Effector memory CD8-positive, alpha-beta T cell (primary cell): ENCODE measurements at places on chromosomes 6 and 20.

DNA sequence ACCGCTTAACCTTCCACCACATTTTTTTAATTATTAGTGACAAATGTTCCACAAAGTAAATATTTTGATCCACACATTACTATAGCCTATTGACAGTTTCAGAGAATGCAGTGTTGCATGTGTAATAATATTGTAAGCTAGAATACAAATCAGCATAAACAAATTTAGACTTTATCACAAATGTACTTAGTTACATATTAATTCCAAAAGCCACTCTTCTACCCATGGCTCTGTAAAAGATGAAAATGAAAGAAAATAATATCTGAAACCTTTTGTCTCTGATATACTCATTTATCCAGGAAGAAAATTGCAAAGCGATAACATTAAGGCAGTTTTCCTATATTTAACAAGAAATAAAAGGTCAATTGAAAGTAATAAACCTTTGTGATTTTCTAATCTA is 954.0 kb upstream of the MAN1A1 start:
- H3K4me3 ChIP-seq = no peak overlapping the region
- H3K27ac ChIP-seq = no peak overlapping the region

DNA sequence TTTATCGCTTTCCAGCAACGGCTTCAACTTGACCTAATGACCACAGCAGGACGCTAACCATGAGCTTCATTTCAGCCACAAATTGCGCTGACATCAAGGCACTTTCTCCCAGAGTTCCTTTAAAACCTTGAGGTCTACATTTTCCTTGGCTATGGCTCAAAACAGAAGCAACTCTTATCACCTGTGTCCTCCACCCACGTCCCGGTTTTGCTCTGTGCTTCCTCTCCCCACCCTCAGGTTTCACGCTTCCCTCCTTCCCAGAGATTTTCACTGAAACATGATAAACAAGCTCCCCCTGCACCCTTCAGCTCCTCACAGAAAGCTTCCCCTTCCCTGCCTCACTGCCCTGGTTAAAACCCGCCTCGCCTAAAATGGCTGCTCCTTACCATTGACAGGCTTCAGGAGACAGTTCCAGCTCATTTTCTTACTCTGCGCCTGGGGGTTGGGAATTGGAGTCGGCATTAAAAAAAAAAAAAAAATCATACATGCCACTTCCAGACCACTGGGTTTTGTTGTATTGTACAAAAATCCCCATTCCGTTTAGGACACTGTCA is 229.5 kb downstream of the UBE3D start:
- no peak overlapping the region for H3K4me3 ChIP-seq
- H3K27ac ChIP-seq = no peak overlapping the region
- no peaks in the 10 kb centered on the region for H3K4me1 ChIP-seq
- no peaks in the 10 kb centered on the region for H3K27me3 ChIP-seq

- no peak overlapping the region for H3K4me3 ChIP-seq
- no peaks in the 10 kb centered on the region for H3K4me1 ChIP-seq
- H3K27me3 ChIP-seq = no peaks in the 10 kb centered on the region
- H3K36me3 ChIP-seq = no peaks in the 10 kb centered on the region
These were observed 1074.4 kb upstream of the FLRT3 start for GRCh38 chr20:15411781-15412180.

DNA sequence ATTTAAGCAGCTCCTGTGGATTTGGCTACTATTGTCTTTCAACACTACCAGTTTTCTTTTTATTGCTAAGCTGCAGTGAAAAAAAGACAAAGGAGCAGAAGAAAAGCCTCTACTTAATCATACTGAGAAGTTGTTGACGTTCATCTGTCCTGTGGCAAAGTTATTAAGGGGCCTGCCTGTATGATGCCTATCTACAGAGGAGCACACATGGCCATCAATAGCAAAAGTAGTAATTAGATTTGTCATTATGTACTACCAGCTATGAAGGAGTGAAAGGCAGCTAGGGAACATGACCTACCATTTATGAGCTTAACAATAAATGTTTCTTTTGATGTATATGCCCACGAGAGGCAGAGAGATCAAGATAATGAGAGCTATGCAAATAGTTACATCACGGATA is 620.9 kb downstream of the PHF3 start:
- no peaks in the 10 kb centered on the region for H3K36me3 ChIP-seq
- H3K4me3 ChIP-seq = no peak overlapping the region
- H3K27me3 ChIP-seq = no peaks in the 10 kb centered on the region
- H3K4me1 ChIP-seq = no peaks in the 10 kb centered on the region
- H3K27ac ChIP-seq = no peak overlapping the region

GRCh38 chr6:133173276-133173675 is 67.9 kb upstream of the EYA4 start:
- no peak overlapping the region for H3K4me3 ChIP-seq
- no peak overlapping the region for H3K27ac ChIP-seq
- H3K27me3 ChIP-seq = no peaks in the 10 kb centered on the region
- H3K36me3 ChIP-seq = no peaks in the 10 kb centered on the region
- no peaks in the 10 kb centered on the region for H3K4me1 ChIP-seq

- H3K4me1 ChIP-seq = no peaks in the 10 kb centered on the region
- H3K27ac ChIP-seq = no peak overlapping the region
- peaks cover 12% of the 10 kb centered on the region for H3K36me3 ChIP-seq
- H3K27me3 ChIP-seq = no peaks in the 10 kb centered on the region
- no peak overlapping the region for H3K4me3 ChIP-seq
These were observed 91.0 kb downstream of the REPS1 start for GRCh38 chr6:138897031-138897430.

GRCh38 chr6:111792914-111793700 is 80.1 kb downstream of the FYN start:
- H3K4me3 ChIP-seq = peak overlapping the region; percentile 98
- H3K4me1 ChIP-seq = peaks cover 67% of the 10 kb centered on the region
- no peak for DNase-seq
- H3K36me3 ChIP-seq = peaks cover 24% of the 10 kb centered on the region

DNA sequence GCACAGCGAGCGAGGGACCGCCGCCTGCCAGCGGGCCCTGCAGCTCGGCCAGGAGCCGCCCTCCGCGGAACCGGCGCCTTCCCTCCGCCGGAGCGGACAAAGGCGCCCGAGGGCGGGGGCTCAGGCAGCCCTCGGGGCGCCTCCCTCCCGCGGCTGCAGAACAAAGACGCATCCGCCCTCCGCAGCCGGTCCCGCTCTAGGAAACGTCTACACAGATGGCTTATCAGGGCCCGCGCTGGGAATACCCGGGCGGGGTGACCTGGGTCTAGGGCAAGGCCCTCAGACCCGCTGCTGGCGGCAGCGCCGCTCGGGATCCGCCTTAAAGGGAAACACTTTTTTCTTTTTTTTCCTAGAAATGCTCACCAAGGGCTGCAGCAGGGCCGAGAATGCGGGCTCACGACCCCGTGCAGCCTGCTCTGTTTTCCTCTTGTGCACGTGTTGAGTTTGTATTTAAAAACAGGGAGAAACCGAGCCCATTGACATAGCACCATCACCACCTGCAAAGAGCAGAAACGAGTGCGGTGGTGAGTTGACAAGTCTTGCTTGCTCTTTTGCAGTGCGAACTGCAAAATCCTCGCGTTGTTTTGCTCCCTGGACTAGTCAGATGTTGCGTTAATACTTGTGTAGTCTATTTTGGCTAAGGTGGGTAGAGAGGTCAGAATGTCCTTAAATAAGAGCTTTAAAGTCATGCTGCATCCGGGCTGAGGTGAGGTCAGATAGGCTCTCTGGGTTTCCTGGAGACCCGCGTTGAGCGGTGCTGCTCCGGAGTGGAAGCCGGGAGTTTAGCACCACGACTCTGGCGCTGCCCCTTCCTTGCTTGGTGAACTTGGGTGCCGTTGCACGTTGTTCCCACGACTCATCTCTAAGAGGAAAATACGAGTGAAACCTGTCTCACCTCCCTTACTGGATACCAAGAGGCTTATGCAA is 1.1 kb upstream of the RPS6KA2 start:
- peaks cover 16% of the 10 kb centered on the region for H3K36me3 ChIP-seq
- DNase-seq = peak; percentile 42
- H3K4me1 ChIP-seq = peaks cover 16% of the 10 kb centered on the region
- H3K4me3 ChIP-seq = peak overlapping the region; percentile 96
- peak overlapping the region; percentile 80 for H3K27ac ChIP-seq
- H3K27me3 ChIP-seq = peaks cover 72% of the 10 kb centered on the region

DNA sequence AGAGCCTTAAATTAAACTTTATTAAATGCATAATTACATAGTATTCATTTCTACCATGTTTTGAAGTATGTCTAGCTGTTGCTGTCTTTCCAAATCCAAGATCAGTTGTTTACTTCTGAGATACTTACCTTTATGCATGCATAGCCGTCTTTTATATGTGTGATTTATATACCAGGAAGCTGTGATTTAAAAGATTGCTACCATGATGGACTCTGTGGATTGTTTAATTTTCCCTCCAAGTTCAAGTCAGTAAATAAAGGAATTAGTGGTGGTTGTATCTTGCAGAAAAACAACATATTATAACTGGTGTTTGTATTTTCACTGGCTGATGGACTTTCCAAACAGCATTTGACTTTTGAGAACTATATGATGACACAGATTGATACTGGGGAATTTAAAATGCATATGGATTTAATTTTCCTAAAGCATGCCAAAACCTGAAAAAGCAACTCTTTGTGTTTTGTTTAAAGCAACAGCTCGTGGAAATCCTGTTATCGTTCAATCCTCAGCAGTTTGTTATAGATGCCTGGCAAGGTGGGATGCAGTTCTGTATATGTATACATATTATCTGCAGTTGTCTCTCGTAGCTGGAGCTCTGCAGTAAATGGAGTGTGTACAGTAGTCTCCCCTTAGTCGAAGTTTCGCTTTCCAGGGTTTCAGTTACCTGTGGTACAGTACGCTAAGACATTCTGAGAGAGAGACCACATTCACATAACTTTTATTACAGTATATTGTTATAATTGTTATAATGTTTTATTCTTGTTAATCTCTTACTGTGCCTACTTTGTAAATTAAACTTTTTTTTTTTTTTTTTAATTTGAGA is 77.1 kb downstream of the CBFA2T2 start:
- no peak overlapping the region for H3K4me3 ChIP-seq
- no peak for DNase-seq
- H3K36me3 ChIP-seq = no peaks in the 10 kb centered on the region
- no peak overlapping the region for H3K27ac ChIP-seq
